Sciatic nerve (tissue), 2 donors: ENCODE measurements at places on chromosomes 7 and 10. TPM values are rescaled to one million over a fixed set of nuclear protein-coding genes. Genes with fewer than 3 reads are reported as not detected.

TMEM236 gene
- 0.49 TPM for total RNA-seq

MRLN gene
- total RNA-seq = not detected

CALCR gene
- total RNA-seq = 0.62 TPM

NRAP gene
- total RNA-seq = not detected

ZKSCAN5 gene
- 10.0 TPM for total RNA-seq

RAPGEF5 gene
- 62.8 TPM for total RNA-seq

LIPF gene
- total RNA-seq = not detected

YKT6 gene
- total RNA-seq = 51.2 TPM

FEZF1 gene
- total RNA-seq = not detected

GPR37 gene
- 0.13 TPM for total RNA-seq

OR13A1 gene
- total RNA-seq = not detected

PODXL gene
- 54.9 TPM for total RNA-seq

ZCCHC24 gene
- total RNA-seq = 150 TPM

PURB gene
- total RNA-seq = 27.6 TPM

PRRT4 gene
- 4.0 TPM for total RNA-seq

MAP3K8 gene
- 85.2 TPM for total RNA-seq

FKBP9 gene
- 150 TPM for total RNA-seq

PTTG1IP2 gene
- not detected for total RNA-seq

POLR2J3 gene
- 64.2 TPM for total RNA-seq

IMMP2L gene
- total RNA-seq = 33.6 TPM

ACTR3C gene
- 3.3 TPM for total RNA-seq

ATOH7 gene
- total RNA-seq = 0.22 TPM

MMRN2 gene
- 66.2 TPM for total RNA-seq

ATG9B gene
- 0.67 TPM for total RNA-seq

SDK1 gene
- total RNA-seq = 11.2 TPM

TUBAL3 gene
- total RNA-seq = 0.18 TPM

NAT16 gene
- not detected for total RNA-seq

ZDHHC6 gene
- total RNA-seq = 30.4 TPM

GDF10 gene
- total RNA-seq = 14.4 TPM

LIPK gene
- total RNA-seq = not detected

AKR1C8 gene
- 0.94 TPM for total RNA-seq

CPXM2 gene
- total RNA-seq = 81.6 TPM

HHEX gene
- 15.3 TPM for total RNA-seq

AKR1C2 gene
- 97.9 TPM for total RNA-seq

EEPD1 gene
- total RNA-seq = 19.3 TPM

IDI2 gene
- not detected for total RNA-seq

DGKB gene
- total RNA-seq = 3.6 TPM

CYP2C19 gene
- total RNA-seq = not detected

C7orf33 gene
- not detected for total RNA-seq

IFIT1B gene
- 6.3 TPM for total RNA-seq

OR2A14 gene
- not detected for total RNA-seq

HMX3 gene
- total RNA-seq = not detected

UNCX gene
- not detected for total RNA-seq

AKR1C4 gene
- total RNA-seq = not detected

GHRHR gene
- 1.2 TPM for total RNA-seq

ACBD7 gene
- total RNA-seq = 13.1 TPM

ING3 gene
- 15.1 TPM for total RNA-seq

SFRP4 gene
- 261 TPM for total RNA-seq

GLI3 gene
- 33.8 TPM for total RNA-seq

INTS15 gene
- 26.7 TPM for total RNA-seq

SPDYE2 gene
- total RNA-seq = 0.31 TPM

HMX2 gene
- total RNA-seq = not detected
